ENCODE measurements at places on chromosomes 12 and 14.

- DNase-seq = no peak
Observed at GRCh38 chr14:20690848-20691640, 2.5 kb downstream of the ANG start.

GRCh38 chr14:51774209-51774608 is 86.2 kb upstream of the GNG2 start:
- DNase-seq = no peak

DNA sequence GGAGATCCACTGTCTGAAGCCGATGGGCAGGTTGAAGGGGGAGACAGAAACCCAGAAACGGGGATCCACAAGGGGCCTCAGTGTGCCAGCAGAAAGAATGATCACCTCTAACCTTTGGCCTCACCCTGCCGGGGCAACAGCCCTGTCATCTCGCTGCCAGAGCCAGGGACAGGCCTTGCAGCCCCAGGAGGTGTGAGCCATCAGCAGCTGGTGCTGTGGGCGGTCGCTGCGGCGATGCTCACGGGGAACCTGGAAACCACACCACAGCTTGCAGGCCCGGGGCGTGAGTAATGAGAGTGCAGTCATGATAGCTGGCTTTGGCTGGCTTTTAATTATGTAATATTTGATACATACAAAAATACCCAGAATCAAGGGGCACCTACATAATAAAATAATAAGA is 4.7 kb upstream of the TTC7B start:
- DNase-seq = peak; percentile 7

DNA sequence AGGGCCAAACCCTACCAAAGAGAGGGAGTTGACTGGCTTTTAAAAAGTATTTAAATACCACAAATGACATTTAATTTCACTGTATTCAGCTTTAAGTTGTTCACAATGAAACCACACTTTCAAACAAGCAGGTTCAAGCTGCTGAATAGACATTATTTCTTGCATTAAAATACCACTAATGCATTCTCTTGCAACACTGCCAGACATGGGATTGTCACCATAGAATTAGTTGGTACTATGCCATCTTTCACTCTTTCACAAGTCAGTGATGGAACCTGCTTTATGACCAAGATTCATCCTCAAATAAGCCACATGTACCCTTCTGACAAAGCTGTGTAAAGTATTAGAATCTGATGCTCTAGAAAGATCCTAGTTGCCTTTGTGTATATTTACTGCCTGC is 239.4 kb downstream of the PAWR start:
- no peak for DNase-seq

- no peak for DNase-seq
Observed at GRCh38 chr12:90084018-90084417, 375.4 kb upstream of the ATP2B1 start.

DNA sequence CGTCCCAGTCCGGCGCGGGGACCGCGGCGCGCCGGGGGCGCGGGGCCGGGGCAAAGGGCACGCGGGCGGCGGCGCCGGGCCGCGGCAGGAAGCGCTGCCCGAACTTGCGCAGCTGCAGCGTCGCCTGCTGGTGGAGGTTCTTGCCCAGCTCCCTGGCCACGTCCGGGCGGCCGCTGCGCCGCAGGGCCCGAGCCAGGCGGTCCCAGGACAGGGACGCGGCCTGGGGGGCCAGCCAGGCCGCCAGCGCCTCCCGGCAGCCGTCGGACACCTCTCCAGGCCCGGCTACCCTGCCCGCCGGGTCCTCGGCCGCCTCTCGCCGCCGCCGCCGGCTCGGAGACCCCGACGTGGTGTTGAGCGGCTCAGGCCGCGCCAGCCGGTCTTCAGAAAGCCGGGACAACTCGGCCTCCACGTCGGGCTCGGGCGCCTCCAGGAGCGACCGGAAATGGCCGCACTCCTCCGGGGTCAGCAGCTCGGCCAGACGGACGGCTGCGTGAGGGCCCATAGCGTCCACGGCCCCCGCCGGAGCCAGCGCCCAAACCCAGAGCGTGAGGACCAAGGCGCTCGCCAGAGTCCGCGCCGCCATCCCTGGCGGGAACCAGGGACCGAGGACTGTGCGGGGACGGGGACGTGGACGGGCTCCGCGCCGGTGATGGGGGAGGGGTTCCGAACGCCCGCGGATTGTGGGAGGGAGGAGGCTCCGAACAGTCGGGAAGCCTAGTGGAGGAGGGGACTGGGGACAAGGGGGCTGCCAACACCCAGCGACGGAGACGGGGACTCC is 34.0 kb downstream of the FIGNL2 start:
- peak; percentile 65 for DNase-seq

GRCh38 chr12:96425951-96426350 is 25.7 kb upstream of the CDK17 start:
- DNase-seq = no peak

DNA sequence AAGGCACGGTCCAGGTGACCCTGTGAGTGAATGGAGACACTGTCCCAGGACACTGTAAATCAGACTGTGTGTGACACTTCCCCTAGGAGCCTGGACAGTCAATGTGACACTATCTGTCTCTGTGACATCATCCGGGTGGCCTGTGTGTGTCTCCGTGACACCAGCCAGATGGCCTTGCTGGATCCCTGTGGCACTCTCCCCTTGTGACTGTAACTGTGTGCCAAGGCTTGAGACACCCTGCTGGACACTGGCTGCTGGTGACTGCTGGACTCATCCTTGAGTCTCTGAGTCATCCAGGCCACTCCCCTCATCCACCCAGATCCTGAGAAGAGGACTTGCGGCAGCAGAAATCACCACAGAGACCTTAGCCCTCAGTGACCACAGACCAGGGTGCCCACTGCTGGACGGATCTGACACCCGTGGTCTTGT is 51.6 kb downstream of the MVK start:
- no peak for DNase-seq

GRCh38 chr14:102568115-102568614 is 24.3 kb upstream of the RCOR1 start:
- DNase-seq = no peak

GRCh38 chr12:101707131-101707782 is 9.8 kb downstream of the CHPT1 start:
- no peak for DNase-seq

GRCh38 chr12:7859552-7859951 is 13.2 kb downstream of the SLC2A14 start:
- DNase-seq = no peak

GRCh38 chr14:47785058-47785457 is 109.7 kb upstream of the MDGA2 start:
- DNase-seq = no peak

- DNase-seq = no peak
Observed at GRCh38 chr14:98470663-98471062, 801.3 kb downstream of the BCL11B start.

GRCh38 chr14:51525739-51526138 is 126.0 kb upstream of the FRMD6 start:
- DNase-seq = no peak

DNA sequence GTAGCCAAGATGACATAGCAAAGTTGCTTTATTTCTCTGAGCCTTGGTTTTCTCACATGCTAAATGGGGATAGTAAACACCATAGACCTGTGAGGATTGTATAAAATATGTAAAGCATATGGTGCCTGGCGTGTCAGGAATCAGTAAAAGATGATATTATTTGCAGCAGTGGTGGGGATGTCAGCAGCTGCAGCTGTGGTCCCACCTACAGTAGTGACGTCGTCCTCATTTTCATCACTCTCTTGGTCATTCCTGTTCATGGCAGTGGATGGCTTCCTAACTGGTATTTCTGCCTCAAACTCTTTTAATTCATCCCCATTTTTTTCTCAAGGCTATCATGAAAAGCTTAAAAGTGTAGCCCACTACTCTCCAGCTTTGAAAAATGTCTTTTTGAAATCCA is 12.1 kb downstream of the BMAL2 start:
- no peak for DNase-seq

- DNase-seq = no peak
Observed at GRCh38 chr14:96056509-96057422, 17.6 kb downstream of the C14orf132 start.

GRCh38 chr12:116076399-116076798 is 201.1 kb downstream of the MED13L start:
- DNase-seq = no peak

DNA sequence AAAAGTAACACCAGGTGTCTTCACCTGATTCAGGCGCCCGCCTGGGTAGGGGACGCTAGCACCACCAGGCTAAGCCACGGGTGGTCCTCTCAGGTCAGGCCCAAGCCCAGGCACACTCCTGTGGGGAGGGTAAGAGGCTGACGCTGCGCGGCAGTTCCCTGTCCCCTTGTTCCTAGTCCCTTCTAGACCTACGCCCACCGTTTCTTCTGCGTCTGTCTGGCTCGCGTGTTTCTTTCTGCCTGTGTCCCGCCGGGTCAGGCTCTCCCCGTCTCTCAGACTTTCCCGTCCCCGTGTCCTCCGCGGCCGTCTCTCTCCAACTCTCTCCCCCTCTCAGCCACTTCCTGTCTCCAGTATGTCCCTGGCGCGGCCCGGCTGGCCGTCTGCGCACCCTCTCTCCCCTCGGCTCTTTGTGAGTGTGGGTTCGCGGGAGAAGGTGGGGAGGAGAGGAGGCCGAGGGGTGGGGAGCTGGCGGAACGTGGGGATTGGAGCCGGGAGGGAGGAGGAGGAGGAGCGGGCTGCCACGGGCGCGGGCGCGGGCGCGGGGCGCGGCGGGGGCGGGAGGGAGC is 3.1 kb upstream of the TNS2 start:
- peak; percentile 42 for DNase-seq

- DNase-seq = no peak
Observed at GRCh38 chr12:79426121-79426520, 264.6 kb downstream of the PAWR start.

DNA sequence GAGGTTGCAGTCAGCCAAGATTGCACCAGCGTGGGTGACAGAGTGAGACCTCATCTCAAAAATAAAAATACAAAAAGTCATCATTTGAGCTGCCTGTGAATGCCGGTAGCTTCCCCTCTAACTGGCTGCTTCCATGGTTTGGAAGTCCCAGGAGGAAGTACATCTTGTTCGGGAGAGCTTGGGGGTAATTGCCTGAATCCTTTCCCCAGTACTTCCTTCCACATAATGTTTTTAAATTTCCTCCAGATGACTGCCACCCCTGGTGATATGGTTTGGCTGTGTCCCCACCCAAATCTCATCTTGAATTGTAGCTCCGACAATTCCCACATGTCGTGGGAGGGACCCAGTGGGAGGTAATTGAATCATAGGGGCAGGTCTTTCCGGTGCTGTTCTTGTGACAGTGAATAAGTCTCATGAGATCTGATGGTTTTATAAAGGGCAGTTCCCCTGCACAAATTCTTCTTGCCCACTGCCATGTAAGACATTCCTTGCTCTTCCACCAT is 87.2 kb downstream of the SPRING1 start:
- no peak for DNase-seq

GRCh38 chr14:104427131-104427851 is 152.3 kb upstream of the C14orf180 start:
- no peak for DNase-seq

GRCh38 chr12:10392394-10392930 is 2.6 kb upstream of the KLRK1 start:
- DNase-seq = no peak

GRCh38 chr14:103334644-103335622 is 896 bp downstream of the EIF5 start:
- peak; percentile 58 for DNase-seq

DNA sequence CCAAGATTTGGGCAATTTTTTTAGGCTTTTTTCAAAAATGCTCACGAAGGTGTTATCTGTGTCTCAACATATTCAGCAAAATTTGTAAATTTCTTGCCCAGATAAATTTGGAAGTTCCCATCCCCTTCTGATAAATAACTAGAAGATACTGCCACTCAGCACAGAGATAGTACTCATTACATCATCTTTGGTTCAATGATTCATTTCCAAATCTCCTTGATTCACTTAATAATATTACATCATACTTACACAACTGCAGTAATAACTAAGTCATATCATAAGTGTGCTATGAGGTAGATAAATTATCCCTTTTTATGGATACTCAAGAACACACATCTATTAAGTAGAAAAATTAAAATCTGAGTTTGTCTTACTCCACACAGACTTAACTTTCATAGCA is 89.4 kb downstream of the RPAP3 start:
- no peak for DNase-seq

DNA sequence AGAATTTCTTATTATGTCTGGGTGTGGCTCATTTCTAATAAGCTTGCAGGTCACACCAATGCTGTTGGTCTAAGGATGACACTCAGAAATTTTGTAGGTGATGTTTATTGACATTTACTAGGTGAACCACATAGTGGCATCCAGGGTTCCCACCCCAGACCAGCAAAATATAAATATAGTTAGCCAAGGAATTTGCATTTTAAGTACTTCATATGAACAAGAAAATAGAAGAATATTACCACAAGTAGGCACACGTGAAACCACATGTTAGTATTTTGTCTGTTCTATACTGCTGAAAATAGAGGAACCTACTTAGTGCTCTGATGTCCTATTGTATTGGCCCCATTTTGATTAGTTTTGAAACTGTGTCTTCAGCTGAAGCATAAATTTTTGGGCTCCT is 71.1 kb downstream of the USP15 start:
- DNase-seq = no peak

DNA sequence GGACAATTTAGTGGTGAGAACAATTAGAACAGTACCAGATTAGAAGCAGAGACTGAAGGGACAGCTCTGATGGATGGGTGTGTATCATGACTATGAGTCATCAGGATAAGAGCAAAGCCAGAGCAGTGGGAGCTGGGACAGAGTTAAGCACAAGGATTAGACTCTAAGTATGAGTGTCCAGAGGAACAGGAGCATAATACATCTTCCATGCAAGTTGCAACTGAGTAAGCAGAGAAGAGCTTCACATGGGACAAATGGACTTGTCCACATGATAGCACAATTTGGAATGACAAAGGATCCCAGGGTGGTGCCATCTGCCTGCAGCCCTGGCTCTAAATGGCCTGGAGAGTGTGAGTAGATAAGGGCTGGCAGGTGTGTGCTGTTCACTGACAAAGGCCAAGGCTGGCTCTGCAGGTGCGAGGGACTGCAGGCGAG is 226.4 kb upstream of the CAND1 start:
- no peak for DNase-seq

DNA sequence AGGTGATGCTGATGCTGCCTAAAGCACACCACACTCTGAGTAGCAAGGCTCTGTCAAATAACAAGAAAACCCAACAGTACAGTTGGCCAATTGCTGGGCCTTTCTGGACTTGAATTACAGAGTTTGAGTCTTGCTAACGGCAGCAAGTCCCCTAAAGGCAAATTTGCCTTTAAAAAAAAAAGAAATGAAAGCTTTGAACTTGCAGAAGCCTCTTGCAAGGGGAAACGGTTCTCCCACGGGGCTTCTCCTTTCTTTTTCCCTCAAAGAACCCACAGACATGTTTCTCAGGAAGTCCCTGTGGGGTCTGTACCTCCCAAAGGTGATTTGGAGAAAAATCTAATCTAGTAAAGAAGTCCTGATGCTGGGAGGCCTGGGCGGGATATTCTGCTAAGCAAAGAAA is 191.3 kb upstream of the MYL2 start:
- DNase-seq = no peak

DNA sequence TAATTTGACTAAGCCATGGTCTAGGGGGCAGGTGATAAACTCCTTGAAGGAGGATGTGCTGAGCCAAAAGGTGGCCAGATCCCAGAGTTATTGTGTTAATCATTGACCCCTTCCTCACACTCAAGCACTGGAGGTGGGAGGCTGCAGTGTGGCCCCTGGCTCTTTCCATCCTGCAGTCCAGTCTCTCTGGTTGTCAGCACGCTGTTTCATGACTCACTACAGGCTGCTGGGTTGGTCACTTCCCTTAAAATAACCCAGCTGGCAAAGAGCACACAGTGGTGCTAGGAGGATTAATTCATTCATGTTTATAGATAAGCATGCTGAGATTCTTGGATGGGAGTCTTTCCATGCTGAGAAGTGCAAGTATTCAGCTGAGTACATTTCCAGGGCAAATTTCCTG is 228.9 kb downstream of the ANO2 start:
- no peak for DNase-seq

GRCh38 chr12:57190037-57190436 is 26.6 kb upstream of the NXPH4 start:
- DNase-seq = no peak
